ENCODE measurements at places on chromosomes 12 and 14.

- peak; percentile 15 for DNase-seq
Observed at GRCh38 chr12:51270067-51270950, at the start of gene SMAGP. Gene SMAGP (minus strand): TSS chr12:51270415. CDS start chr12:51269278, 1,137 bp downstream.

DNA sequence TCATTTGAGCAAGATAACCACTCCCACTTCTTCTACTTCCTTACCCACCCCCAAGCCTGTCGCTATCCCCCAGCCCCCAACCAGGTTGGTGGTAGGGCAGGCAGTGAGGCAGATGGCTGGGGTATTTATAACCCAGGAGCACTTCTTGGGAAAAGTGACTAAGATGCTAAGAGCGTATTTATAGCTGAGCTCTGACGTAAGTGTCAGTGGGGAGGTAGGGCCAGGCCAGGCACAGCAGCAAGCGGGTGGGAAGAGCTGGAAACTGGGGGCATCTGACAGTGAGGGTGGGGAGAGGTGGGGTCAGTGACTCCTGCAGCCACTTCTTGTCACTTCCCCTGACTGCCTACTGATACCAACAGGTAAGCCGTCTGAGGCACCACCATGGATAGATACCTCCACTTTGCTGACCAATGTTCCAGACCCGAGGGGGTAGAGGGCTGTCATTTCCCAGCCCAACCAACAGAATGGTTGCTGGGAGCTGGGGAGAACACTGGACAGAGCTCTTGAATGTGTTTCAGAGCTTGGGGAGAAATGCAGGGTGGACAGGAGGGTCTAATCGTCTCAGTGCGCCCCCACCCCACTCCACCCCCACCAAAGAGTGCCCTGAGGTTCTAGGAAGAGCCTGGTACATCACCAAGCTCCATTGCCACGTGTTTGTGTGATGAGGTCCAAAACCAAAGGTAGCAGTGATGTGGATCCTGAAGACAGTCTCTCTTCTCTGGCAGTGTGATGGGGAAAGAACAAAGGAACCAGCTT lies 2.7 kb upstream of the INHBE start:
- no peak for DNase-seq

DNA sequence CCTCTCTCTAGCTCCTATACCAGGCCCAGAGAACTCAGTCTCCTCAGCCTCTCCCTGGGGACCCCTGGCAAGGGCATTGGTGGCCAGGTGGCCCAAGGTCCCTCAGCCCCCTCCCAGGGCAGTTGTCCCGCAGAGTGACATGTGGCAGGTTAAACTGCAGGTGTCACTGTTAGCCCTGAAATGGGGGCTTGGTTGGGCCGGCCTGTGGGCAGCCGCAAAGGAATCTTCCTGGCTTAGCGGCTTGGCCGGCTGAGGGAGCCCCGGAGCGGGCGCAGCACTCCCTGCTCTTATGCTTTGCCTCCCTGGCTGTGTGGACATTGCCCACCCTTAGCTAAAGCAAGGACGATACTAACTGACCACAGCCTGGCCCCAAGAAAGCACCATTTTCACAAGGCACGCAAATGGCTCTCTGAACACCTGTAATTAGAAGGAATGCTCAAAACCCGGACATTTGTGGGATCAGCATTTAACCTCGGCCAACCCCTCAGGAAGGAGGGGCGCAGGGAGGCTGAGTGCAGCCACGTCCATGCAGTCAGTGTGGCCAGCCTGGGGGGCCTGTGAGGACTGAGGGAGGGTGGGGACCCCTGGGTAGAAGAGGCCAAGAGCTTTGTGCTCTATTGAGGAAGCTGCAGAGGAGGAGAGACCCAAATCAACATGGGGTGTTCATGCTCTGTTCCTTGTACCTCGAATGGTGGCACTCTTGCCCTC lies 82.2 kb downstream of the PAPOLA start:
- DNase-seq = no peak

GRCh38 chr12:124914392-124915238 lies at the start of gene UBC:
Gene UBC (minus strand): TSS chr12:124914650. CDS start chr12:124913771, 879 bp downstream.
- DNase-seq = peak; percentile 89

DNA sequence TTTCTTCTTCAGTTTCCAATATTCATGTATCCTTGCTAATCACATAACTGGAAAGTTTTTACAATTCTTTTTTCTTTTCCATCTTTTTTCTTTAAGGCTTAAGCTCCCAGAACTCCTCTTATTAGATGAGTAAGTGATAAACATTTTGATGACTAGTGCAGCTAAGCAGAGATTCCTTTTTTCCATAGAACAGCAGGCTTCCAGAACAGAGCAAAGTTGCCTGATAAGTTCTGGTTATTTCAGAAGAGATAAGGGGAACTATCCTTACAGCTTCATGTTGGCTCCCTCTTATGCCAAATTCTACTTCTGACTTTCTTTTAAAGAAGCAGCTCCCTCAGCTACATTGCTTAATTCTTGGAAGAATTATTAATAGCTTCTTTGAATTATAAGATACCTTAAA lies 194.7 kb upstream of the FAR2 start:
- no peak for DNase-seq

- DNase-seq = no peak
Observed at GRCh38 chr12:94730847-94731246, 80.5 kb upstream of the TMCC3 start.

GRCh38 chr12:89494411-89495231 lies 30.0 kb downstream of the GALNT4 start:
- no peak for DNase-seq

GRCh38 chr12:65184176-65184857 lies 14.9 kb downstream of the LEMD3 start:
- DNase-seq = no peak

DNA sequence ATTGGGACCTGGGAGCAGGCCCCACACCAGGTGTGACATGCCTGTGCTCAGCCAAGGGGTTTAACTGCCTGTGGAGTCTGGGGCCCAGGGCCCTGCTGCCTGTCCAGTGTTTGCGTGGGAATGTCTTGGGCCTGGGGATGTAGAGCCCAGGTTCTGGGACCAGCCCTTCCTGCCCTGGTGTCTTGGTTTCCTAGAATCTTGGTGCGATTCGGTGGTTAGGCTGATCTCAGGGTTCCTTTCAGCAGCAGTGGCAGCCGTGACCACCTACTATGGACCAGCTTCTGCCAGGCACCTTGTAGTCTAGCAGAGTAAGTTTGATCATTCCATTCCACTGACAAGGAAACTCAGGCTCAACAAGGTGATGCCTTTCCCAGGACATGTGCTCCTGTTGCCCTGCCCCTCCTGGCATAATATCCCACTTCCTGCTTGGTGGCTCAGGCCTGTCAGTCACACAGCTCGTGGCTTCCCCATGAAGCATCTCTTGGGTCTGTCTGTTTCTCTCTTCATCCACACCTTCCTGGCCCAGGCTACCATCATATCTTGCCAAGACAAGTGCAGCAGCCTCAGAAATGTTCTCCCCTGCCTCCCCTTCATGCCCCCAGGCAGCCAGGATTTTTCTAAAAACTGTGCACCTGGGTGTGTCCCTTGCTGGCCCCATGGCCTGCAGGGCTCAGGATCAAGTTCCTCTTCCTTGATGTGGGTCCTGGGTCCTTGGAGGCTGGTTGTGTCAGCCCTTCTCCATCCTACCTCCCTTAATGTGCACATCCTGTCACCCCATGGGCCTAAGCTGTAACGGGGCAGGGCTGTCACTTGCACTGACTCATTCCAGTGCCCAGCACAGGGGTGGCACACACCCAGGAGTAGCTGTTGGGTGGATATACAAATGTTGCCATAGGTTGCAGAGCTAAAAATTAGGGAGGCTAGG lies 101.6 kb downstream of the SLC25A47 start:
- no peak for DNase-seq

DNA sequence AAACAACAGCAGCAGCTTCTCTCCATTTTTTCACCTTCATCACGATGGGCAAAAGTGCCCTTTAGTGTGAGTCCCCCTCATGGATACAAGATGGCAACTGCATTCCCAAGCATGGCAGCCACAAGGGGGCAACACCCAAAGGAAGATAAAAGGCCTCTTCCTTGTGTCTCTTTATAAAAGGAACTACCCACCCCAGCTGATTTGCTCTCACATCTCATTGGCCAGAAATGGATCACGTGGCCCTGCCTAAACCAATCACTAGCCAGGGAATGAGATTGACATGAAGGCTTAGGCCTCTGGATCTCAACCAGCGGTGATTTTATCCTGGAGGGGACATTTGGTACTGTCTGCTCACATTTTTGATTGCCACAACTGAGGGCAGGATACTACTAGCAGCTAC lies 21.9 kb upstream of the IFT81 start:
- DNase-seq = no peak

- DNase-seq = no peak
Observed at GRCh38 chr14:105069871-105070759, 4.9 kb upstream of the GPR132 start.

- DNase-seq = no peak
Observed at GRCh38 chr12:121021754-121022153, 5.5 kb upstream of the C12orf43 start.

- peak; percentile 28 for DNase-seq
Observed at GRCh38 chr14:44961151-44961553, 595 bp downstream of the KLHL28 start.

- DNase-seq = no peak
Observed at GRCh38 chr12:96752211-96752610, 154.8 kb upstream of the NEDD1 start.

DNA sequence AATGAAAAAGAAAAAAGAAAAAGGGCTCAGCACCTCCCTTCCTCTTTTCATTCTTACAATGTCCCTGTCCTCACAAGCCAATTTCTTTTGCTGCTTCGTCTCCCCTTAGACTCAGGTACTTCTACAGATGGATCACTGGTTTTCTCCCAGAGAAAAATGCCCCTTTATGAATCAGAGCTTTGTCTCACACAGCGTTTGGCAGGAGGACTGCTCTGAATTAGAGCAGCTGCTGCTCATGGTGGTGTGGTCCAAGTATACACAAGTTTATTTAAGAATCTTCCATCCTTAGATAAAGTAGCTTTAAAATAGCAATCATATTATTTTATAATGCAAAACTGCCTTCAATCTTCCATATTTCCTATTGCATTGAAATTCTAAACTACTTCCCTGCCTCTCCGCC lies 80.3 kb downstream of the SLC8A3 start:
- DNase-seq = no peak

GRCh38 chr12:115079760-115080159 lies 395.8 kb upstream of the TBX3 start:
- no peak for DNase-seq

All from activated CD4-positive, alpha-beta T cell treated with anti-CD3 and anti-CD28 coated beads for 1 hour (primary cell).